CD4-positive, alpha-beta memory T cell (primary cell): ENCODE measurements at places on chromosomes 4 and X. TPM values are rescaled to one million over a fixed set of nuclear protein-coding genes. Genes with fewer than 3 reads are reported as not detected.

Gene CC2D2A
- 0.22 TPM for total RNA-seq

Gene XK
- total RNA-seq, result not detected

Gene AKAP14
- not detected for total RNA-seq

Gene AMOT
- total RNA-seq, result 4.4 TPM

Gene SLC9A7
- 3.5 TPM for total RNA-seq

Gene ERCC6L
- total RNA-seq, result 0.15 TPM

Gene CDKL2
- 0.35 TPM for total RNA-seq

GRCh38 chrX:37753384-37753783 is 26.5 kb upstream of the CYBB start:
- no peaks in the 10 kb centered on the region for H3K27me3 ChIP-seq
- DNase-seq, result no peak
- H3K4me1 ChIP-seq, result peaks cover 51% of the 10 kb centered on the region
- no peak overlapping the region for H3K27ac ChIP-seq
- H3K4me3 ChIP-seq, result no peak overlapping the region

DNA sequence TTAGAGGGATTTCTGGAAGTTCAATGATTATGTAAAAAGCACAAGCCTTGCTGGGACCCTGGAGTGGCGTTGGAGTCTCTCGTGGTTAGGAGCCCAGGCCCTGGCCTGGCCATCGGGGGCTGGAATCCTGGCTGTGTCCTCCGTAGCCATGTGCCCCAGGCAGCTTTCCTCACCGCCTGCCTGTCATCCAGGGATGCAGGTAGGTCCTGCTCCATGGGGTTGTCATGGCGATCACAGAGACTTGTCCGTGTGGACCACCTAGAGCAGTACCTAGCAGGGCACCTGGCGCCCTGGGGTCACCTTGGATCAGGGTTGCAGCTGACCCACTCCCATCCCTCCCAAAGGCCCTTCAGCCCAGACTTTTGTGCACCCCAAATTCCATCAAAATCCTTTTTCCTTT is 30.2 kb upstream of the WFS1 start:
- H3K27me3 ChIP-seq, result no peaks in the 10 kb centered on the region
- H3K36me3 ChIP-seq, result no peaks in the 10 kb centered on the region
- H3K4me1 ChIP-seq, result no peaks in the 10 kb centered on the region
- no peak overlapping the region for H3K27ac ChIP-seq

DNA sequence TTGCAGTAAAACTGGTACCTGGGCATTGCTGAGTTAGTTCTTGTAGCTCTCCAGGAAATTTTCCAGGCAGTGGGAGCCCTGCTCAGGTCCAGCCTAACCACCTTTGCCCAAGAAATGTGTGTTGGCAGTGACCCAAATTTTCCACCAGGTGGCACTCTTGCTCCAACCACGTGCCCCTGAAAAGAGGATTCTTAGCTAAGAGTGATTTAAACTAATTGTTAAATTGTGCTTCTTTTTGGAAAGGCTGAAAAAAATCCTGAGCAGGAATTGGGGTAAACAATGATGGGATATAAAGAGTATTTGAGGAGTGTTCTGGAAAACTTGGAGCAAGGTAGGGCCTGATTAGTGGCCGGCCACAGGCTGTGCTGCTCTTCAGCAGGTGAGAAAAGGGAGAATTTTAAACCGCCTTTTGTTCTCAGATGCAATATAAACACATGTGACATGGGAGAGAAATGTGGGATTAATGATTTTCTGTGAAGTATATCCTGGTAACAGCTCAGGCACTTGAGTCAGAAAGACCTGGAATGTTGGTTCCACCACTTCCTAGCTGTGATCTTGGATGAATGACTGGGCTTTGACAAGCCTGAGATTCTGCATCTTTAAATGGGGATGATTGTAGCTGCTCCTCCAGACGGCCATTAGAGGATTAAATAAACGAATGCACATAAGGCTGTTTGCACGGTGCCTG is 219.6 kb downstream of the PTTG2 start:
- peaks cover 39% of the 10 kb centered on the region for H3K4me1 ChIP-seq
- no peak overlapping the region for H3K4me3 ChIP-seq
- no peaks in the 10 kb centered on the region for H3K27me3 ChIP-seq
- H3K27ac ChIP-seq, result no peak overlapping the region

GRCh38 chr4:172018358-172018757 is 205.2 kb downstream of the GALNTL6 start:
- H3K27ac ChIP-seq, result no peak overlapping the region
- H3K36me3 ChIP-seq, result no peaks in the 10 kb centered on the region
- no peaks in the 10 kb centered on the region for H3K4me1 ChIP-seq
- no peak overlapping the region for H3K4me3 ChIP-seq
- no peak for DNase-seq

GRCh38 chr4:133484287-133484686 is 335.2 kb downstream of the PCDH10 start:
- no peak overlapping the region for H3K27ac ChIP-seq
- H3K4me3 ChIP-seq, result no peak overlapping the region
- DNase-seq, result no peak

- no peak overlapping the region for H3K27ac ChIP-seq
- no peak for DNase-seq
- no peaks in the 10 kb centered on the region for H3K27me3 ChIP-seq
- H3K4me3 ChIP-seq, result no peak overlapping the region
- no peaks in the 10 kb centered on the region for H3K36me3 ChIP-seq
These were observed 80.9 kb downstream of the KDM6A start for GRCh38 chrX:44953734-44954502.

DNA sequence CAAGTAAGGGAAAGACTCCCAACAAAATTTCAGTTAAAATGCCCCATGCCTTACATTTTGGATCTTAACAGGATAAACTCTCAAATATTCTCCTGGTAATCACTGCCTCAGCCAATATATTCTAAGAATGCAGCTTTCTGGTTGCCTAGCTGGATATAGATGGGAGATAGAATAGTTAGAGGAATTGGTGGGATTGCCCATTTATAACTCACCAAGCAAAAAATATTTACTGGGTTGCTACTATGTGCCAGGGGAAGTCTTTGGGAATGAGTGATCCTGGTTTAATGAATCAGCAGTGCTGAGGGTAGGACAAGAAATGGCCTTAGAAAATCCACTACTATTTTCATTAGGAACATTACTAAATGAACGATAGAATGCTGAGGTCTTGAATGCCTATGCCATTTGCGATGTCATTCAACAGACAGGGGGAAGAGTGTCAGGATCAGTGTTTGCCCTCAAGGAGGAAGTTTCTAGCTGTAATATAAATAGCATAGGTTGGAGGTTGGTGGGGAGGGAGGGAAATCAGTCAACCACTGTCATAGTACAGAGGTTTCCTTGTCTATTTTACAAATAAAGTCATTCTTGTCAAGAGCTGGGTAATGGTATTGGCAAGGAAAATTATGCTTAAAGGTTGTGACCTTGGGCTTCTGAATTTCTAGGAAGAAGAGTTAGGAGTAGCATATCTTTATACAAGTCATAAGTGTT is 63.5 kb downstream of the ENOPH1 start:
- no peaks in the 10 kb centered on the region for H3K27me3 ChIP-seq
- no peaks in the 10 kb centered on the region for H3K4me1 ChIP-seq
- DNase-seq, result no peak
- no peak overlapping the region for H3K4me3 ChIP-seq
- no peak overlapping the region for H3K27ac ChIP-seq
- H3K36me3 ChIP-seq, result no peaks in the 10 kb centered on the region

DNA sequence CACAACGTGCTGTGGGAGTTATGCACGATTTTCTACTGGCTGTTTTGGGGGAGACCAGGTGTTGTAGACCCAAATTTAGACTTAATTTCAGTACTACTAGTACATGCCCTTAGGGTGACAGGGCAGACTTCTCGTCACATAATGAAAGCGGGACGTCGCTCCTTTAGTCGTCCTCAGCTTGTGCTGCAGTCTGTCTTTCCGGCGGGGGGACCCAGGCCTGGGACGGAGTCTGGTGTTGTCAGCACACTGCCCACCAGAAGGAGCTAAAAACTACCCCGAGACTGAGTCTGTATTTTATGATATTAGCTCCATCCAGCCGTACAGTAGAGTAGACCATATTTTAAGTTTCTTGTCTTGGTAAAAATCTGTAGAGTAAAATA is 35.5 kb downstream of the NOP14 start:
- H3K36me3 ChIP-seq, result peaks cover 67% of the 10 kb centered on the region
- no peaks in the 10 kb centered on the region for H3K27me3 ChIP-seq
- no peak for DNase-seq
- no peak overlapping the region for H3K4me3 ChIP-seq
- no peak overlapping the region for H3K27ac ChIP-seq
- H3K4me1 ChIP-seq, result peaks cover 26% of the 10 kb centered on the region

GRCh38 chr4:150385606-150386005 is 196.3 kb upstream of the MAB21L2 start:
- no peaks in the 10 kb centered on the region for H3K36me3 ChIP-seq
- no peaks in the 10 kb centered on the region for H3K4me1 ChIP-seq
- H3K27me3 ChIP-seq, result no peaks in the 10 kb centered on the region
- no peak for DNase-seq
- no peak overlapping the region for H3K27ac ChIP-seq

- no peak overlapping the region for H3K4me3 ChIP-seq
- no peaks in the 10 kb centered on the region for H3K27me3 ChIP-seq
- no peak overlapping the region for H3K27ac ChIP-seq
These were observed 40.2 kb upstream of the HS3ST1 start for GRCh38 chr4:11468901-11469300.

DNA sequence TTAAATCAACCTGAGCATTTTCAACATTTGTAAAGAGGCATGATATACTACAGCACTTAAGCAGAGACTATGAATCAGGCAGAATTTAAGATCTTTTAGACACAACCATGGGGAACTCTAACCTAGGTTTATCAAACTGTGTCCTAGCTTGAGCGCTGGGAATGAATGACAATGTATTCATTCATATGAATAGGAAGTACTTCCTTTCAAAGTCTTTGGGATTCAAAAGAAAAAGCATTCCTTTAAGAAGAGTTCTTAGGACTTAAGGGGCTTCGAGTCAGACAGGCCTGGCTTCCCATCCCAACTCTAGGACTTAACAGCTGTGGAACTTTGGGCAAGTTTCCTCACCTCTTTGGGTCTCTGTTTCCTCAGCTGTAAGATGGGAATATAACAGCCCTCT is 104.6 kb downstream of the ANAPC4 start:
- no peak for DNase-seq
- no peaks in the 10 kb centered on the region for H3K36me3 ChIP-seq
- H3K27ac ChIP-seq, result no peak overlapping the region
- H3K4me3 ChIP-seq, result no peak overlapping the region
- no peaks in the 10 kb centered on the region for H3K27me3 ChIP-seq

GRCh38 chr4:10577018-10577417 is 107.5 kb downstream of the CLNK start:
- H3K27ac ChIP-seq, result no peak overlapping the region
- DNase-seq, result no peak
- H3K4me3 ChIP-seq, result no peak overlapping the region
- no peaks in the 10 kb centered on the region for H3K4me1 ChIP-seq
- H3K27me3 ChIP-seq, result no peaks in the 10 kb centered on the region
- no peaks in the 10 kb centered on the region for H3K36me3 ChIP-seq

DNA sequence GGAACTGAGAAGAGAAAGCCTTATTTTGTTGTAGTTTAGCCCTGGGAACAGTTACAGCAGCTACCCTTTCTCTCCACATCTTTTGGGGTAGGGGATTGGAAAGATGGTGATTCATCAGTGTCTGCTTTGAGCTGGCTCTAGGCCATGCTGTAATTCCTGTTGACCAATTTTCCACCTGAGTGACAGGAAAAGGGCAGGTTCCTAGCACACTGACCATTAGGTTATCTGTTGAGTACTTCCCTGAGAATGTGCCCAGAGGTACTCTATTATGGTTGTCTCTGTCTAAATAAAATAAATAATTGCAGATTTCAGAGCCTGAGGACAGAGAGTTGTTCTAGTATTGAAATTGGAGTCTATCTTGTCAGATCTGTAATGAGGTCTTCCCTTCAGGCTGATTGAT is 109.0 kb downstream of the ENOX2 start:
- H3K4me3 ChIP-seq, result no peak overlapping the region
- no peaks in the 10 kb centered on the region for H3K36me3 ChIP-seq
- no peaks in the 10 kb centered on the region for H3K4me1 ChIP-seq
- H3K27ac ChIP-seq, result no peak overlapping the region

- no peak overlapping the region for H3K27ac ChIP-seq
- no peaks in the 10 kb centered on the region for H3K36me3 ChIP-seq
- no peaks in the 10 kb centered on the region for H3K4me1 ChIP-seq
- no peak for DNase-seq
- H3K27me3 ChIP-seq, result no peaks in the 10 kb centered on the region
These were observed 573.6 kb downstream of the PPP4R3C start for GRCh38 chrX:26889574-26889973.

DNA sequence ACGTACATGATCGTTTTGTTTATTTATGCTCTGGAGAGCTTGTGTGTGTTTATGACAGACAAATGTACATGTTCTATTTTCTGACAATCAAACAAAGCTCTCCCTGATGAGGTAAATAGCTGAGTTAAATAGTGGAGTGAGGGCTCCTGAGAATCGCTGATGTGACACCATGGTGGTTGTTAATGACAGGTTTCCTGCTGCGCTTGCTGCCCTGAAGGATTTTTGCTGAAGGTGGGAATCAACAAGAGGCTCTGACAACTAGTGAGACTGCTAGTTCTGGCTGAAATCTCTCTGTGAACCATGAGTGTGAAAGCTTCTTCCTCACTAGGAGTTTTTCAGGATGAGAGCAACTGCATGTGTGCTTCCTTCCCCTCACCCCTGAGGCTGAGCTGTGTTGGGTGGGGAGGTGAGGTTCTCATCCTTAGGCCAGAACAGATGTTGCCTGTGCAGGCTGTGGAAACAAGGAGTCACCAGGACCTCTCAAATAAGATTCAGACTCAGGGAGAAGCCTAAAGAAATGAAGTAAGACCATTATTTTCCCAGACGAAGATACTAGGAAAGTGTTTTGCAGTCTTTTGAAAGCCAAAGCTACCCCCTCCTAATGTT is 173.4 kb upstream of the JADE1 start:
- no peak overlapping the region for H3K4me3 ChIP-seq
- no peaks in the 10 kb centered on the region for H3K27me3 ChIP-seq
- no peaks in the 10 kb centered on the region for H3K36me3 ChIP-seq
- no peaks in the 10 kb centered on the region for H3K4me1 ChIP-seq
- H3K27ac ChIP-seq, result no peak overlapping the region
- no peak for DNase-seq

- no peaks in the 10 kb centered on the region for H3K4me1 ChIP-seq
- no peak for DNase-seq
- H3K27ac ChIP-seq, result no peak overlapping the region
- no peaks in the 10 kb centered on the region for H3K36me3 ChIP-seq
- H3K4me3 ChIP-seq, result no peak overlapping the region
These were observed 66.0 kb upstream of the STOX2 start for GRCh38 chr4:183838987-183839712.

GRCh38 chrX:261167-261918 is 19.8 kb upstream of the PLCXD1 start:
- H3K4me3 ChIP-seq, result no peak overlapping the region
- no peak for DNase-seq
- no peaks in the 10 kb centered on the region for H3K4me1 ChIP-seq
- no peak overlapping the region for H3K27ac ChIP-seq

- no peak for DNase-seq
- no peaks in the 10 kb centered on the region for H3K36me3 ChIP-seq
- peaks cover 3% of the 10 kb centered on the region for H3K27me3 ChIP-seq
- H3K4me3 ChIP-seq, result no peak overlapping the region
- H3K4me1 ChIP-seq, result no peaks in the 10 kb centered on the region
These were observed 3.1 kb upstream of the CSN3 start for GRCh38 chr4:70239131-70239883.
